ENCODE measurements at places on chromosomes 3 and 15. TPM values are rescaled to one million over a fixed set of nuclear protein-coding genes. Genes with fewer than 3 reads are reported as not detected.

DNA sequence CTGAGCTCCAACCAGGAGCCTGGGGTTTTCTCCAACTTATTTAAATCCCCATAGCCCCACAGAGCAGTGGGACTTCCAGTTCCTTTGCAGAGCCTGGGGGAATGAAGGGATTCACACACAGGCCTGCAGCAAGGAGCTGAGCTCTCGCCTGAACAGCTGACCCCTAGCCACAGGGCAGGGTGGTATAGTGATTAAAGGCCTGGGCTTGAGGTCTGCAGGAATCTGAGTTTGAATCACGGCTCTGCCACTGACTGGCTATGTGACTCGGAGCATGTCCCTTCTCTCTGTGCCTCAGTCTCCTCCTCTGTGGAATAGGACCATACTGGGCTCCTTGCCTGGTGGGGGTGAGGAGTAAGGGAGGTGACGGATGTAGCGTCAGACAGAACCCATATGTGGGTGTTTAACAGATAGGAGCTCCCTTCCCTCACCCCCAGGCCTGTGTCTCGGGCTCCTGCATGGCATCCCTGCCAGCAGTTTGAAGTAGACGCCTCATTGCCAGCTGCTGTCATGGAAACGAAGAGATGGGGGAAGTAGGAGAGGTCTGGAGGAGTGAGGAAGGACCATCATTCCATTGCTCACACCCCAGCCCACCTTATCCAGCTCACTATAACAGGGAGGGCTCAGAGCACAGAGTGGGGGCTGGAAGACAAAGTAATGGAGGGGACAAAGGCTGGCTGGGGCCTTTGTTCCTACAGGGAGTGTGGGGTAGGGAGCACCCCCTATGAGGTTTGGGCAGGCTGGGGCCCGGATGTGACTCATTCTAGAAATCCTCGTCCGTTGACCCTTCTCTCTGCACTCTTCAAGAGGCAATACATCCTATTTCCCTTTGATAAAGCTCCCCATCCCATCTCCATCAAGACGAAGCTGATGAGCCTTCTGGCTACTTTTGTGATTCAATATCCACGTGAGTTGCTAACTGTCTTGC lies 14.8 kb downstream of the HRH1 start:
- DNase-seq = no peak
- H3K36me3 ChIP-seq = no peaks in the 10 kb centered on the region
- H3K4me1 ChIP-seq = no peaks in the 10 kb centered on the region
- peaks cover 3% of the 10 kb centered on the region for H3K27me3 ChIP-seq

- no peak for DNase-seq
- H3K36me3 ChIP-seq = no peaks in the 10 kb centered on the region
- peaks cover 17% of the 10 kb centered on the region for H3K4me1 ChIP-seq
- H3K27me3 ChIP-seq = no peaks in the 10 kb centered on the region
- no peak overlapping the region for H3K27ac ChIP-seq
Observed at GRCh38 chr3:11655196-11655928, 11.6 kb upstream of the VGLL4 start.

- no peaks in the 10 kb centered on the region for H3K4me1 ChIP-seq
- H3K27me3 ChIP-seq = no peaks in the 10 kb centered on the region
- DNase-seq = no peak
- H3K4me3 ChIP-seq = no peak overlapping the region
Observed at GRCh38 chr3:196559826-196560225, 8.5 kb downstream of the WDR53 start.

- H3K4me1 ChIP-seq = peaks cover 26% of the 10 kb centered on the region
- peak overlapping the region; percentile 86 for H3K4me3 ChIP-seq
- no peak for DNase-seq
- H3K27me3 ChIP-seq = no peaks in the 10 kb centered on the region
Observed at GRCh38 chr3:39052583-39052982, 767 bp downstream of the WDR48 start.

DNA sequence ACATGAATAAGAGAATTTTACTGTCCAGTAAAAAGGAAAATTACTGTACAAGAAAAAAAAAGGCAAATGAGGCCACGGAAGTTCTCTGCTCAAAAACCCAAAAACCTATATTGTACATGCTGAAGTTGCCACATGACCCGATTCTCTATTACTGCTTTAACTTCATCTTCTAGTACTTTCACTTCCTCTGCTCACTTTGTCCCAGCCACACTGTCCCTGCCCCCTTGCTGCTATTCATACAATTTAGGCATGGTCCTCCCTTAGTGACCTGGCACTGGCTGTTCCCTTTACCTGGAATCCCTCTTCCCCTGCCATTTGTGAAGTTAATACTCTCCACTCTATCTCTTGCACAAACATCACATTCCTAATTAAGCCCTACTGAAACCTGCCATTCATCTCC lies 457.4 kb downstream of the MAGI1 start:
- DNase-seq = no peak
- no peak overlapping the region for H3K4me3 ChIP-seq
- no peaks in the 10 kb centered on the region for H3K36me3 ChIP-seq
- no peaks in the 10 kb centered on the region for H3K27me3 ChIP-seq
- peaks cover 27% of the 10 kb centered on the region for H3K4me1 ChIP-seq

The CFAP100 gene
- total RNA-seq = not detected

GRCh38 chr3:59820352-59820934 lies 770.6 kb upstream of the CFAP20DC start:
- H3K27me3 ChIP-seq = no peaks in the 10 kb centered on the region
- H3K36me3 ChIP-seq = no peaks in the 10 kb centered on the region
- peaks cover 16% of the 10 kb centered on the region for H3K4me1 ChIP-seq
- no peak overlapping the region for H3K27ac ChIP-seq

GRCh38 chr3:116433552-116433951 lies 11.7 kb downstream of the LSAMP start:
- H3K4me1 ChIP-seq = no peaks in the 10 kb centered on the region
- no peak overlapping the region for H3K27ac ChIP-seq
- no peak for DNase-seq

The EHD4 gene
- 4.9 TPM for total RNA-seq

GRCh38 chr3:109098079-109098644 lies 19.8 kb downstream of the MORC1 start:
- no peaks in the 10 kb centered on the region for H3K36me3 ChIP-seq
- no peaks in the 10 kb centered on the region for H3K4me1 ChIP-seq
- H3K27ac ChIP-seq = no peak overlapping the region
- no peaks in the 10 kb centered on the region for H3K27me3 ChIP-seq
- DNase-seq = peak; percentile 7

DNA sequence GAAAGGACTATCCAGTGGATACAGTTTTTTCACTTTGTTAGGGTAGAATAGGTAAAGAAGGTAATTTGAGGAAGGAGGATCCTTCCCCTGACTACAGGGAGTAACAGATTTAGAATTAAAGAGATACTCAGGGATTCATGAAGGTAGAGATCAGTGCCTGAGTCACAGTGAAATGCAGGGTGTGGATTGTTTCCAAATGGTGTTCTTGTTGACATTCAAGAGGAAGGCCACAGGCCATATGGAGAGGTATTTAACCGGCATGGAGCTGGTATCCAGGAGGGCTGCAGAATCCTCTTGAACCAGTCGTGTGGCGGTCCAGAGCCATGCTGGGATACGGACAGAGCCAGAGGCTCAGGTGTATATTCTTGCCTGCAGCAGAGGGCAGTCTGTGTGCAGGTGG lies 28.2 kb downstream of the GYG1 start:
- H3K36me3 ChIP-seq = peaks cover 18% of the 10 kb centered on the region
- no peak overlapping the region for H3K27ac ChIP-seq
- H3K4me1 ChIP-seq = peaks cover 23% of the 10 kb centered on the region

- DNase-seq = no peak
- no peak overlapping the region for H3K4me3 ChIP-seq
- no peak overlapping the region for H3K27ac ChIP-seq
Observed at GRCh38 chr15:72785432-72785831, 1.9 kb upstream of the ADPGK start.

GRCh38 chr15:25368850-25369249 lies 70.0 kb downstream of the UBE3A start:
- no peak for DNase-seq
- H3K27ac ChIP-seq = no peak overlapping the region
- H3K36me3 ChIP-seq = peaks cover 43% of the 10 kb centered on the region
- H3K27me3 ChIP-seq = no peaks in the 10 kb centered on the region
- H3K4me3 ChIP-seq = no peak overlapping the region

- no peak for DNase-seq
- H3K27me3 ChIP-seq = no peaks in the 10 kb centered on the region
- H3K4me3 ChIP-seq = no peak overlapping the region
- peaks cover 9% of the 10 kb centered on the region for H3K36me3 ChIP-seq
- H3K4me1 ChIP-seq = peaks cover 99% of the 10 kb centered on the region
Observed at GRCh38 chr3:172153335-172153861, 114.0 kb downstream of the FNDC3B start.

DNA sequence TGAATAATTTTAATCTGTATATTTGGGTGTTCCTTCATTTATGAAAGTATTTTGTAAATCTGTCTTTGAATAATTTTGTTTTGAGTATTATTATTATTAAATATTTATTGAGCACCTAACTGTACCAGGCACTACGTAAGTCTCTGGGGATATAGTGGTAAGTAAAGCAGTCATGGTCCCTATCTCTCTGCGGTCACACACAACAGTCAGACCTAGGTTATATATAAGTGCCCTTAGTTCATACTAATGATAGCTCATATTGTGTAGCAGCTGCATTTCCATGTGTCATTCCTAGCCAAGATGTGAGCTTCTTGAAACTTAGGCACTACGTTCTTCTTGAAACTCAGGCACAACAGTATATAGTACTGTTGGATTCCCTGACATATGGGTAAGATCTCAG lies 12.4 kb downstream of the NKTR start:
- peaks cover 17% of the 10 kb centered on the region for H3K4me1 ChIP-seq
- H3K27me3 ChIP-seq = no peaks in the 10 kb centered on the region
- H3K36me3 ChIP-seq = peaks cover 37% of the 10 kb centered on the region

The THAP10 gene
- total RNA-seq = 0.66 TPM

- no peaks in the 10 kb centered on the region for H3K4me1 ChIP-seq
- no peaks in the 10 kb centered on the region for H3K36me3 ChIP-seq
- H3K4me3 ChIP-seq = no peak overlapping the region
- no peak for DNase-seq
Observed at GRCh38 chr3:110494728-110495127, 576.9 kb upstream of the NECTIN3 start.

GRCh38 chr15:88940110-88940675 lies 27.0 kb upstream of the MFGE8 start:
- H3K27ac ChIP-seq = no peak overlapping the region
- no peak for DNase-seq
- H3K27me3 ChIP-seq = no peaks in the 10 kb centered on the region

The MIX23 gene
- total RNA-seq = 152 TPM

DNA sequence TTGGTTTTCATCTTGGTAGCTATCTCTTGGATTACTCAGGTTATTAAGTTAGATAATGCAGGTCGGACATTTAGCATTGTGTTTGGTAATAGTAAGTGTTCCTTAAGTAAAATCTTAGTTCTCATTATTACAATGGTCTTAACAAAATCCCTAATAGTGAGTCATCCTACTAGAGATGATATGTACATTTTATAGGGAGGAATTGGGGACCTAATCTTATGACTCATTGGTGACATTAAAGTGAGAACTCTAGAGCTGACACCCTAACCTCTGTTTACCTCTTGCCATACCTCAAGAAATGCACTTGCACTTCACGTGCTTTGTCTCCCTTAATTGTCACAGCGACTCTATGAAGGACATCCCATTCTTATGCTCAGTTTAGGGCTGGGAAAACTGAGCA lies 174.9 kb downstream of the CADPS start:
- no peaks in the 10 kb centered on the region for H3K4me1 ChIP-seq
- no peak overlapping the region for H3K4me3 ChIP-seq
- H3K36me3 ChIP-seq = no peaks in the 10 kb centered on the region
- no peaks in the 10 kb centered on the region for H3K27me3 ChIP-seq
- no peak overlapping the region for H3K27ac ChIP-seq
- DNase-seq = no peak

DNA sequence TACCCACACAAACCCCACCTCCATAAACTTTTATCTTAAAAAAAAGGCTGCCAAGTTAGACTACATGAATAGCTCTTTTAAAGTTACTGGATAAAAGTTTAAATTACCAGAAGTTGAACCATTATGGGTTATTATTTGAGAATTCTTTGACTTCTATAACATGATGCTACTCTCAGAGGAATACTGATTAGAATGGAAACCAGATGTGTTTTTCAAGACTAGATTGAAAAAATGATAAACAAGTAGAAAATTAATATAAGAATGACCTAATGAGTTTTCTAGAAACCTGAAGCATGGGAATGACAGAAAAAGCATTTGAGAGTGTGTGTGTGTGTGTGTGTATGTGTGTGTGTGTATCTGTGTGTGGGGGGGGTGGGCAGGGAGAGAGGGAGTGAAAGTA lies 12.4 kb upstream of the FGF7 start:
- H3K27me3 ChIP-seq = no peaks in the 10 kb centered on the region
- H3K27ac ChIP-seq = no peak overlapping the region
- no peaks in the 10 kb centered on the region for H3K36me3 ChIP-seq
- no peaks in the 10 kb centered on the region for H3K4me1 ChIP-seq
- H3K4me3 ChIP-seq = no peak overlapping the region

DNA sequence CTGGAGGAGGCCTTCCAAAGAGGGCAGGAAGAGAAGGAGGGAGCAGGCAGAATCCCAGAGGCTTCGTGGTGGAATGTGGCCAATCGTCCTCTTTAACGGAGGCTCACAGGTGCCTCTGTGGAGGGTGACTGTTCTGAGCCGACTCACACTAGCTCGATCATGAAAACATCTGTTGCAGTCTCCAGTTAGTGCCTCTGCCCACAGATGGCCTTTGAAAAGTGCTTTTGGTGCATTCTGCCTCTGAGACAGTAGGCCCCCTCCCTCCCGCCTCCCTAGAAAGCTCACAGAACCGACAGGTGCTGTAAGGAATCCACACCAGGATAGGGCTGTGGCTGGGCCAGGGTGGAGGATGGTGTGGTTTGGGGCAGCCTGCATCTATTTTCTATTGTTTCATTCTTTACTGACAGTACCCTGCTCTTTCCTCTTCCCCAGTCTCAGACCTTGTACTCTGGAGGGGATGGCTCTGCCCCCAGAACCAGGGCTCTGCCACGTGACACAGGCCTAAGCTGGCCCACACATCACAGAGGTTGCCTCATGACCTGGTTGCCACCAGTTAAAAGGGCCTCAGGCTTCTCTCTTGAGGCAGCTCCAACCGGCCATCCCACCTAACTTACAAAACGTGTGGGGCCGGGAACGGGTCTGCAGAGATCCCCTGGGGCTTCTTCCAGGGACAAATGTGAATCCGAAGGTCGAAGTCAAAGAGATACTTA lies 27.2 kb upstream of the PIGZ start:
- no peaks in the 10 kb centered on the region for H3K36me3 ChIP-seq
- no peak overlapping the region for H3K4me3 ChIP-seq
- peaks cover 51% of the 10 kb centered on the region for H3K4me1 ChIP-seq
- DNase-seq = no peak

- no peaks in the 10 kb centered on the region for H3K27me3 ChIP-seq
- no peak overlapping the region for H3K27ac ChIP-seq
- H3K4me1 ChIP-seq = no peaks in the 10 kb centered on the region
- H3K4me3 ChIP-seq = no peak overlapping the region
Observed at GRCh38 chr3:169349622-169349942, 313.9 kb downstream of the MECOM start.

GRCh38 chr3:133271539-133271938 lies 128.3 kb upstream of the BFSP2 start:
- no peaks in the 10 kb centered on the region for H3K4me1 ChIP-seq
- no peak overlapping the region for H3K4me3 ChIP-seq
- H3K27me3 ChIP-seq = no peaks in the 10 kb centered on the region
- no peak for DNase-seq
- no peak overlapping the region for H3K27ac ChIP-seq

GRCh38 chr3:100105501-100105900 lies 8.8 kb downstream of the FILIP1L start:
- DNase-seq = no peak
- H3K27me3 ChIP-seq = no peaks in the 10 kb centered on the region
- peaks cover 67% of the 10 kb centered on the region for H3K4me1 ChIP-seq
- H3K36me3 ChIP-seq = no peaks in the 10 kb centered on the region
- peak overlapping the region; percentile 32 for H3K27ac ChIP-seq
